ENCODE measurements at places on chromosomes 7 and 10.

GRCh38 chr10:44042075-44042770 is 342.7 kb downstream of the CXCL12 start:
- no peak for DNase-seq

DNA sequence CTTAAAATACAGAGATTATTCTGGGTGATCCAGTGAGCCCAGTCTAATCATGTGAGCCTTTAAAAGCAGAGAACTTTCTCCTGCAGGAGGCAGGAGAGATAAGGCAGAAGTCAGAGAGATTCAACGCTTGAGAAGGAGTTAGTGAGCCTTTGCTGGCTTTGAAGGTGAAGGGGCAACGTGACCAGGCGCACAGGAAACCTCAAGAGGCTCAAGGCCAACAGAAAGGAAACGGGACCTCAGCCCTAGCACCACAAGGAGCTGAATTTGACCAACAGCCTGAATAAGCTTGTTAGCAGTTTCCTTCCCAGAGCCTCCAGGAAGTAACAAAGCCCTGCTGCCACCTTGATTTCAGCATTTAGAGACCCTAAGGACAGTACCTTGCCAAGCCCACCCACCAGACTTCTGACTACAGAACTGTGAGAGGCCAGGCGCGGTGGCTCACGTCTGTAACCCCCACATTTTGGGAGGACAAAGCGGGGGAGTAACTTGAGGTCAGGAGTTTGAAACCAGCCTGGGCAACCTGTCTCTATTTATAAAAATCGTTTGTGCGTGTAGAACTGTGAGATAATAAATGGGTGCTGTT is 87.3 kb upstream of the KAT6B start:
- DNase-seq = no peak

DNA sequence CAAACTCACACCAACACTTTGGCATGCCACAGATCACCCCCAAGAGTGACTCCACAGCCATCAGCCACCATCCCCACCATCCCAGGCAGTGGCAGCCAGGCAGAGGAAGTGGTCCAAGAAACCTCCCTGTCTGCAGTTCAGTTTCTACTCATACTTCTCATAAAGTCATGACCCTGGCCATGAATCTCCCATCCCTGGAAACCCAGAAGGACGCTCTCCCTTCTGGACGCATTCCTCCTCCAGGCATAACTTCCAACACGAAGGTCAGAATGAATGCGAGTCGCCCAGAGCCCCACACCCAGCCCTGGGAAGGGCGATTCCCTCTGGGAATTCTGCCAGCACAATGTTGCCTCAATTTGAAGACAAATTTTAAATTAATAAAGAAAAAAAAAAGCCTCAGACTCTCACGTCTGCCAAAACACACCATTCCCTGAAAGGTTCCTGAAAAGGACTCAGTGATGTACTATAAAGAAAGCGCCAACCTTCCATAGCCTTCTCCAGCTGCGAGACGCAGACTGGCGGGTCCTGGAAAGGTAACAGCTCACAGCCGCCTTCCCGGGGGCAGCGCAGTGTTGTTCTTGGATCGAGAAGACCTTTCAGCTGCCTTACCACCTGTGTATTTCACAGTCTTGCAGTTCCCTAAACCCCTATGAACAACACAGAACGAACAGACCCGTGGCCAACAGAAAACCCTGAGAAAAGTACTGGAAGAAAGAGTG is 307.6 kb downstream of the FRMD4A start:
- no peak for DNase-seq

GRCh38 chr10:5613481-5614154 is 52.8 kb downstream of the ASB13 start:
- DNase-seq = no peak

DNA sequence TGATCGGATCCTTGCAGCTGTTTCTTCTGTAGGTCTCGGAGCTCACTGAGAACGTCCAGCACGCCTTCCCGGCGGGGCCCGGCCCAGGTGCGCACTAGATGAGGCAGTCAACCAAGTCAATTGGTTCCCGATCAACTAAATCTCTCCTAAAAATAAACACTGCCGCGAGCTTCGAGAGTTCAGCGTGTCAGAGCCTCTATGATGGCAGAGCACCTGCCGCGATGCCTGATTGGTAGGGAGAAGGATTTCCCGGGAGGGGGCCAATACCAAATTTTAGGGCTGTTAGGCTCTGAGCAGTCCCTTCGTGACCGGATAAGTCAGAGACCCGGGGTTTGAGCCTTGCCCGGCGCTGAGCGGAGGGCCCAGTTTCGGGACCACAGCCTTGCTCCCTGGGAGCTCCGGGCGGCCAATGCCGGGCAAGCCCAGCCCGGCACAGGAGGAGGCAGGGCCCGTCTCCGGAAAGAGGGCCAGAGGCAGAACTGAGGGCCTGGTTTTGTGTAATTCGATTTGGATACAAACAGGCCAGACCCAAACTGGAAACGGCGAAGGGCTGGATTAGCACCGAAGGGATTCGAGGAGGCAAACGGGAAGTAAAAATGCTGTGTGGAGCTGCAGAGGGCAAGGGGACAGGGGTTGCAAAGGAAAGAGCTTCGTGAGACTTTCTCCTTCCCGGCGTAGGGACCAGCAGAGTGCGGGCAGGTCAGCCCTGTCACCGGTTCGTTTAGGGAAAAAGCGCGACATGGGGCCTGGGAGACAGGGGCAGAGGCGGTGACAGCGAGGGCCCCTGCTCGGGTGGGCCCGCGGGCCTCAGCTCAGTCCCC is 569 bp downstream of the SLC26A5 start:
- no peak for DNase-seq

GRCh38 chr10:72658696-72659400 is 33.0 kb upstream of the MICU1 start:
- DNase-seq = no peak

DNA sequence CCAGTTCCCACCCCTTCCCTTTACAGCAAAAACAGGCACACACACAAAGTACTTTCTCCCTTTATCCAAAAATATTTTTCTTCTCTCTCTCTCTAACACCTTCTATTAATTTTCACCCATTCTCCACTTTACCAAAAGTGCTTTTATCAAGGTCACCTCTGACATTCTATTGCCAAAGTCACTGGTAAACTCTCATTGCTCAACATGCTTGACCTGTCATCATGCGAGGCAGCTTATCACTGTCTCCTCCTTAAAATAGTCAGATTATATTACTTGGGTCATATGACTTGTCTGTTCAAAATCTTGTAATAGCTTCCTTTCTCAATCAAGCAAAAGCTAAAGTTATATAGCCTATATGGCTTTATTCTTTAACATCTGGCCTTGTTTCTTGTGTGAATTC is 28.6 kb downstream of the MACC1 start:
- no peak for DNase-seq

All from NCI-H146 (cell line).